Mesenchymal stem cell (in vitro differentiated cells and primary cell): ENCODE measurements at places on chromosomes 12 and 14.

DNA sequence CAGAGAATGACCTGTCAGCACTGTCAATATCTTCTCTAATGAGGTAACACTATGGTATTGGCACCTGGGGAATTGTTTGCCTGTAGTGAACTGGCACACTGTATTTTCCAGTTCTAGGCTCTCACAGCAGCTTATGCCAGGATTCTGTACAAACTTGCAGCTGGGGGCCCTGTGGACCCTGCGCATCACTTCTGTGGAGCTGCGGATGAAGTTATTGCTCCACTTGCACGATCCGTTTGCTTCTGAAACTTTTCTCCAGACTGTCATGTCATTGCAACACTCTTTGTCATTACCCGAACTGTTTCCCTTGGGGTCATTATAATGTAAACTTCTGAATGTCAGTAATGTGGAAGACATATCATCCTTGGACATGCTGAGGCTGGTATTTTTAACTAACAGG, 3.9 kb downstream of the RNASE11 start:
- H3K4me1 ChIP-seq, result no peaks in the 10 kb centered on the region
- H3K36me3 ChIP-seq, result no peaks in the 10 kb centered on the region
- DNase-seq, result no peak
- H3K4me3 ChIP-seq, result no peak overlapping the region
- H3K27me3 ChIP-seq, result peaks cover 58% of the 10 kb centered on the region
- H3K27ac ChIP-seq, result no peak overlapping the region

GRCh38 chr14:90518941-90519256, 122.1 kb downstream of the CALM1 start:
- H3K4me1 ChIP-seq, result peaks cover 21% of the 10 kb centered on the region
- no peak overlapping the region for H3K4me3 ChIP-seq
- H3K27me3 ChIP-seq, result peaks cover 65% of the 10 kb centered on the region
- peaks cover 4% of the 10 kb centered on the region for H3K36me3 ChIP-seq

- no peaks in the 10 kb centered on the region for H3K27me3 ChIP-seq
- peak overlapping the region; percentile 36 for H3K27ac ChIP-seq
- DNase-seq, result peak; percentile 93
- H3K36me3 ChIP-seq, result no peaks in the 10 kb centered on the region
- peaks cover 45% of the 10 kb centered on the region for H3K4me1 ChIP-seq
These were observed 17.8 kb upstream of the CD9 start for GRCh38 chr12:6182279-6182898.

DNA sequence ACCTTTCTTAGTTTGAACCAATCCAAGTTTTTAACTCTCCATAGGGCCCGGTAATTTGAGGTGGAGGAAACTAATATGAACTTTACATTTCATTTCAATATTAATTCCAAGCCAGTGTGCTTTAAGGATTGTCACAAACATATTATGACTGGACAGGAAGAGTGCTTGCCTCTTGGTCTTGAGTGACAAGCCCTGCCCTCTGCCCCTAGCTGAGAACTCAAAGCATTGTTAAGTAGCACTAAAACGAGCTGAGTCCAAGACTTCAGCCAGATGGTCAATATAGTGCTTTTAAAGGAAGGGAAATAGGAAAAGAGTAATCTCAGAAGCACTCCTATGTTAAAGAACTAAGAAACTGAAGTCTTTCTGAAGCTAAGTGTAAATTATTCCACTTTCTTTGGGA, 17.1 kb downstream of the TRMT5 start:
- H3K4me1 ChIP-seq, result peaks cover 1% of the 10 kb centered on the region
- no peaks in the 10 kb centered on the region for H3K27me3 ChIP-seq
- DNase-seq, result no peak
- H3K27ac ChIP-seq, result no peak overlapping the region
- no peaks in the 10 kb centered on the region for H3K36me3 ChIP-seq
- H3K4me3 ChIP-seq, result no peak overlapping the region

DNA sequence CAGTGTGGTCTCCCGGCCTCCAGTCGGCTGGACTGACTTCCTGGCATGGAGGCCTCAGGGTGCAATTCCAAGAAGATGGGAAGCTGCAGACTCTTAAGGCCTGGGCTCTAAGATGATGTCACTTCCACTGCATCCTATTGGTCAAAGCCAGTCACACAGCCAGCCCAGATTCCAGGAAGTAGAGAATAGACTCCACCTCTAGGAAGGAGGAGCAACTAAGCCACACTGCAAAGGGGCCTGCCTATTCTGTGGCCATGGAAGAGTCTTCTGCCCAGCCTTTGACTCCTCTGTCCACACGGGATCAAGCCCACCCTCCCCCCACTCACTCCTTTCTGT, 103.9 kb upstream of the RFLNA start:
- peaks cover 22% of the 10 kb centered on the region for H3K4me1 ChIP-seq
- no peak overlapping the region for H3K4me3 ChIP-seq
- H3K36me3 ChIP-seq, result no peaks in the 10 kb centered on the region
- peak; percentile 29 for DNase-seq

DNA sequence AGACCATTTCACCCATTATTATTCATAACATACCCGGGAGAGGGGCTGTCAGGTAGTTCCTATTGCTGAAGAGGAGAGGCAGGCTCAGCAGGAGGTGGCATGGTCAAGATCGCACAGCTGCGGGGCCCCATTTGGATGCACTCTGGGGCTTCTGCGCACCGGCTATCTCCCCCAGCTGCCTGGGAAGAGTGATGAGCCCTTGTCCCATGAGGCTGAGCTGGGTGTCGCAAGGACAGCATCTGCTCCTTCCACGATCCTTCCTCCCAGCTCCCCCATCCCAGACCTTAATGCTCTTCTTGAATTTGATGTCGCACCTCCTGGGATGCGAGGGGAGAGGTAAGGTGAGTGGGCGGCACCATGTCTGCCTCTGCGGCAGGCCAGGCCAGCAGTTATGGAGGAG, 62.6 kb downstream of the SLC24A4 start:
- H3K4me1 ChIP-seq, result peaks cover 2% of the 10 kb centered on the region
- DNase-seq, result no peak

DNA sequence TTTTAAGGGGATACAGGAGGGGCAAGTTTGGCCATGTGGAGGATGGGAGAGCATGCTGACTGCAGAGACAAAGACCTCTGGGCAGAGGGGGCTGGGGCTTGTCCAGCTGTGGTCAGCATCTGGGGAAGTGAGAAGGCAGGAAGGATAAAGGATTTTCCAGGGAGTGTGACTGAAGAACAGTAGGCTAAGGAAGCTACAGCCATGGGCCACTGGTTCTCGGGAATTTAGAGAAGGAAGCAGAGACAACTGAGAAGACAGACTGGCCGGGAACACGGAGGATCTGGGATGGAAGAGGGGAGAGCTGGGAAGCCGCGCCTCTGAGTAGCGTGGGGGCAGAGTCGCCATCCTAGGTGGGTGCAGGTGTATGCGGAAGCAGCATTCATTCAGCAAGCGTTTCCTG, 7.0 kb upstream of the PGAM5 start:
- no peak for DNase-seq
- no peak overlapping the region for H3K4me3 ChIP-seq
- peaks cover 16% of the 10 kb centered on the region for H3K4me1 ChIP-seq
- no peaks in the 10 kb centered on the region for H3K27me3 ChIP-seq
- H3K27ac ChIP-seq, result peak overlapping the region; percentile 43

- no peak for DNase-seq
- no peaks in the 10 kb centered on the region for H3K27me3 ChIP-seq
- no peak overlapping the region for H3K4me3 ChIP-seq
- peaks cover 26% of the 10 kb centered on the region for H3K36me3 ChIP-seq
- H3K27ac ChIP-seq, result no peak overlapping the region
These were observed 52.0 kb downstream of the SLC38A6 start for GRCh38 chr14:61033054-61033453.

DNA sequence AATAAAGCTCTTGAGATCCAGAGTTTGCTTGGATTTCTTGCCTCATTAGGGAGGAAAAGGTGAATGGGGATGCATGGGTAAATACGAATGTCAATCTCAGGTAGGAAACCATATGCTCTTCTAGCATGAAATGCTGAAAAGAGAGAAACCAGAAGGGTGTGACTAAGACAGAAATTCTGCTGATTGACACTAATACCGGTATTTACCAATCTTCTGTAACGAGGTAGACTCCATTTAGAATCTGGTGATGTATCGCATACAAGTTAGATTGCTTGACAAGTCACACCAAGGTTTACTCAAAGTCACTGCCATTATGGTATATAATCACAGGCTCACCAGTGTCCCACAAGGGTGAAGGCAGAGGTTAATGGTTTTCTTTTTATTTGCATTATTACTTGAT, 337.9 kb downstream of the NRXN3 start:
- H3K4me3 ChIP-seq, result no peak overlapping the region
- H3K27ac ChIP-seq, result no peak overlapping the region
- no peaks in the 10 kb centered on the region for H3K36me3 ChIP-seq
- no peaks in the 10 kb centered on the region for H3K27me3 ChIP-seq
- no peak for DNase-seq
